ENCODE measurements at places on chromosomes 5 and 9.

GRCh38 chr5:78586251-78586650 lies 62.3 kb downstream of the LHFPL2 start:
- DNase-seq = no peak

GRCh38 chr9:99030092-99030511 lies 74.8 kb upstream of the TGFBR1 start:
- no peak for DNase-seq

- peak; percentile 8 for DNase-seq
Measured at GRCh38 chr5:132099076-132099748, 25.6 kb downstream of the CSF2 start.

- DNase-seq = no peak
Measured at GRCh38 chr5:158389786-158390185, 530.8 kb upstream of the CLINT1 start.

DNA sequence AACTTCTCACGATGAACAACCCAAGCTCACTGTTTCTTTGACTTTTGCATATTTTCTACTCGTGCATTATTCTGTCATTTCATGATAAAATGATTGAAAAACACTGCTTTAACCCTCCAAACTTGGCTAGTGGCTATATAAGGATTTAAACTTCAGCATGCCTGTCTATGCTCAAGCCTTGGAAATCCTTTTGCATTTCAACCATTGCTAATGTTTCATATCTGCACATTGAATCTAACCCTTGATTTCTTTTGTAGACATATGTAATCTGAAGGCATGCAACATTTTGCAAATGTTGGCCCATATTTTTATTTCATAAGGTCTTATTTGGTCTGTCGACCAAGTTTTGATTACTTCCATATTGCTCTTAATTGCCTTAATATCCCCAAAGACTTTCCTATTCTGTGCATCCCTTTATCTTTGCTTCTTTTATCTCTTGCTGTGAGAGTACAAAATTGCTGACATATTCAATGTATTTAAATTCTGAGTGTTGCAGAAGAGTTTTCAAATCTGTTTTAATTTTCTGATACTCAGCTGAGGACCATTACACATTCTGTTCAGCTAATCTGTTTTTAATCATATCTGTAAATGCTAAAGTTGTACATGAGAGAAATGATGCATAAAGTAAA lies 403.7 kb upstream of the ZNF608 start:
- DNase-seq = no peak

GRCh38 chr5:176630681-176631222 lies 277 bp downstream of the EIF4E1B start:
- DNase-seq = no peak

DNA sequence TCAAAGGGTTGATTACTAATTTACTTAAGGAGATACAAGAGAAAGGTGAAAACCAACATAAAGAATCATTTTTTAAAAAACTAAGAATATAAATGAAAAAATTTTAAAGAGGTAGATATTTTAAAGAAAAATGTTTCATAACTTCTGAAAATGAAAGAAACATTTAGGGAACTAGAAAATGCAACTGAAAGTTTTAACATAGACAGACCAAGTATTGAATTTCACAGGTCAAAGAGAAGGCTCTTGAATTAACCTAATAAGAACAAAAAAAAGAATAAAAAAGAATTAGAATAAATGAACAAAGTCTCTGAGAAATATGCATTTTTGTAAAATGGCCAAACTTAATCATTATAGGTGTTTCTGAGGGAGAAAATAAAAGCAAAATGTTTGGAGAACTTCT lies 16.1 kb upstream of the FAM174A start:
- DNase-seq = no peak

- DNase-seq = peak; percentile 19
Measured at GRCh38 chr5:154446195-154447088, 645 bp downstream of the SAP30L start.

- no peak for DNase-seq
Measured at GRCh38 chr5:138458856-138459255, 6.4 kb upstream of the EGR1 start.

- peak; percentile 64 for DNase-seq
Measured at GRCh38 chr5:139774980-139775661, 20.5 kb upstream of the PSD2 start.

GRCh38 chr9:120904978-120905301 lies 21.7 kb downstream of the TRAF1 start:
- DNase-seq = no peak

- DNase-seq = no peak
Measured at GRCh38 chr9:105154723-105155191, 89.7 kb upstream of the SLC44A1 start.

- DNase-seq = no peak
Measured at GRCh38 chr9:4318741-4319140, 18.9 kb upstream of the GLIS3 start.

DNA sequence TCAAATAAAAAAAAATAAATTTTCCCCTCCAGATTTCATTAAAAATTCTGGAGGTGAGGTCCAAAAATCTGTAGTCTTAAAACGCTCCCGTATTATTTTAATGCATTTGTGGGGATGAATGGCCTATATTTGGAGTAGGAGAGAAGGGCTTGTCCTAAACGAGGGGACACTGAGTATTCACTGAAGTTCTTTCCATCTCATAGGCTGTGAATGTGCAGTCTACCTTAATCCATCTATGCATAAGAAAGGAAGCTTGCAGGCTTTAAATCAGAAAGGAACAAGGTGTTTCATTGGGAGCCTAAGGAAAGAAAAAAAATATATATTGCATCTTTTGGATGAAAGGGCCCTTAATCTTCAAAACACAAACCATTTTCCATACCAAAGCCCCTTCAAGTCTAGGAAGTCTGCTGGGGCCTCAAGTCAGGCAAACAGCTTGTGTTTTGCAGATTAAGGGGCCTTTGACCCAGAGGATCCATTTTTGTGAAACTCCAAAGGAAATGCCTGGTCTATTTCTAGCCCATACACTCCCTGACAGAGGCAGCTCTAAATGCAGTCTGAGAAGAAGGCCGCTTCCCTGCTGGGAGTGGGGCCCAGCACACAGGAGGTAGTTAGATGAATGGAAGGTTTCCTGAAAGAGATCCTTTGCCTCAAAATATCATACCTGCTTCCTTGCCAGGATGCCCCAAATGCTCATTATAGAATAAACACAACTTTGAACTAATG lies 35.6 kb downstream of the BRINP1 start:
- DNase-seq = no peak

DNA sequence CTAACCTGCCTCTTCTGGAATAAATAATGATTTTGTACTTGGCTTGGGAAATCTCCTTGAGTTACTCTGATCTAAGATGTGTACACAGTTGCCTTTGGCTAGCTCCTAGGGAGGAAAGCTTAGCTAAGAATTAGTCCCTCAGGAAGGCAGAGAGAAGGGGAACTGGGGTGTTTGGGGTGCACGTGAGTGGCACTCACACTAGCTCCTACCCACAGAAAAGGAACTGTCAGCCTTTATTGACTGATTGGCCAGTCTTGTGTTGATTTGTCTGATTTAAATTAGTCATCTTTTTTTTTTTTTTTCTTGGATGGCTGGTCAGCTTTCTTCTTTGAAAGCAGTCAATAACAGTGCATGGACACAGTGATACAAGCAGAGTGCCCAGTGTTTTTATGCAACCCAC lies 107.7 kb downstream of the DMRT2 start:
- no peak for DNase-seq

GRCh38 chr5:1399737-1400136 lies 45.5 kb downstream of the SLC6A3 start:
- no peak for DNase-seq

DNA sequence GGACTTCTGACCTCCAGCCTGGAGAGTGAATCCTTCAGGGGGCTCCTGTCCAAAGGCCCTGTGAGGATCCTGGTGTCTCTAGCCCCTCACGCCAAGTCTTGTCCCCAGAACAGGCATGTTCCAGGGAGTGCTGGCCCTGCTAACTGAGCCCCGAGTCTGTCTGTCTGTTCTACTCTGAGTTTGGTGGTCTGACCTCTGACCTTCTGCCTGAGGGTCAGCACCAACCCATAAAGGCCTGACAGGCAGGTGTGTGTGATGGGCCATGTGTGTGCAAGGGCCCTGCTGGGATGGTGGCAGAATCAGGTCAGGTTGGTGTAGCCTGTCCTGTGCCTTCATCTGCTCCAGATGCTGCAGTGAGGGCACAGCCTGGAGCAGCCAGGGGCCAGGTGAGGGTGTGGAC lies 46.3 kb downstream of the PHF2 start:
- DNase-seq = no peak

DNA sequence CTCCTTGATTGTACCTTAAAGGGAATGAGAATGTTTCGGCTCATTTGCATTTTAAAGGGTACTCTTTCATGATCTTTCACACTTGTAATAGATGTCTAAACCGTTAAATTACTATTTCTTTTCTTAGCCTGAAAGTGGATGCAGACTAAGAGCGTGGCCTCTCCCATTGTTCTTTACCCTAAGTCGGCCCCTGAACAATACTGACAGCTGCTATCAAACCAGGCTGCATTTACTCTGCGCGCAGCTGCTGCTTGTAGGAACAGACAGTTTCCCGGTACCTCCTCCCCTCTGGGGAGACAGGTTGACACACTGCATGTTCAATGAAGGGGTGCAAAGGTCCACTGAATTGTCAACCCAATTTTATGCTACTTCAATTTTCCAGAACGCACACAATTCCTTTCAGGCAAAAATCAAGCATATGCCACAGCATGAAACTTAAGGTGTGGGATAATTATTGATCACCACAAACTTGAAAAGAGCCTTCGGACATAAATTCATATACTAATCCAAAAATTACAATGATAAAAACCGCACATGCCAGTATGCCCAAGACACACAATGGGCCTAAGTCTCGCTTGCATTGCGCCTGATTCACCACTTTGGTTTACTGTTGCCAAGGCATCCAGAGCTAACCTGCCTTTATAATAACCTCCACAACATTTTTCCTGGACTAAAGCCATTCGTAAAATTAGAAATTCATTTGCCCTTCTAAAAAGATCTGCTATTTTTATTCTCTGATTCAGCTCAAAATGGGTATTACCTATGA lies 39.7 kb downstream of the TLE1 start:
- DNase-seq = no peak

GRCh38 chr5:39217365-39218281 lies 1.7 kb downstream of the FYB1 start:
- peak; percentile 56 for DNase-seq

GRCh38 chr9:16688814-16689213 lies 181.7 kb downstream of the BNC2 start:
- no peak for DNase-seq

DNA sequence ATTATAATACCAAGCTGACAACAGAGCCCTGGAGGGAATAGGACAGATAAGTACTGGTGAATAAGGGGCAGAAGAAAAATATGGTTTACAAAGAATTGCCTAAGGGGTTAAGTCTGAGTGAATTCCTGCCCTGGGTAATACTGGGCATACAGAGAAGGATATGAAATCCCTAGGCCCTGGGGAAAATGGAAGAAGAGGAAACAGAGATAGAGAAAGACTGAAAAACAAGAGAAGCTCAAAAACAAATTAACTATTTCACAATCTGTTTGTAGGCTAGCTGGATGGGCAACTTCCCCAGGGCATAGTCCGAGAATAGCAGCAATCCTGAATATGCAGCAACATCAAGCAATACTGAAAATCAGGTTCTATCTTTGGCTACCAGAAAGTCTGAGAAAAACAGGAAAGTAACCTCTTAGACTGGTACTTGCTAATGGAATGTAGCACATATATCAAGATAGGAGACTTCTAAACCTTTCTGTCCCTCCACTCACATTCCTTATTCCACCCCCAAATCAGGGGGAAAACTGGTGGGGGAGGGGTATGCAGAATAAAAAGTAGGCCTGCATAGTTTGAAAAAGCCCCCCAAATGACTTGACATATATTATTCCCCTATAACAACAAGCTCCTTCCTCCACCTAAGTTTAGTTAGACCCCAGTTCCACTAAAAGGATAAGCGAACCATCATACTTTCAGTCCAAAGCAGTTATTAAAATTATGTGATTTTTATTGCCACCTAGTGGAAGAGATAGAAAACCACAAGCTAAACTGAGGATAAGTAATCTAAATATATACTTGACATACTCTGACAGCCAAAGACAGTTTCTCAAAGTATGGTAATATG lies 20.6 kb downstream of the SLC38A9 start:
- DNase-seq = no peak

DNA sequence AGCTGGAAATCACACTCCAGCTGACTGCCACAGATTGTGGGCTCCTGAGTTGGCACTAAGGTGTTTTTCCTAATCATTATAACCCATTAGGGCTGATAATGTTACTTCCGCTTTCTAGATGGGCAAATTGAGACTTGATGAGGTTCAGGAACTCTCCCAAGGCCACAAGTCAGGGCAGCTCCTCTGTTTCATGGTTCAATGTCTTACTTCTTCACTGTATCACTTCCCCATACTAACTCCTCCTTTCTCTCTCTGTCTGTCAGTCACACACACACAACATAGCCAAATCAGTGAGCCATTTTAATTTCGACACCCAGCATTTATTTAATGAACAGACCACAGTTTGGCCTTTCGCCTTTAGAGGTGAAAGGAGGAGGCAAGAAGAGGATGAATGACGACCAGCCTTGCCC lies 17.8 kb upstream of the TRAF1 start:
- DNase-seq = no peak

- DNase-seq = no peak
Measured at GRCh38 chr9:128689293-128689774, 312 bp downstream of the SET start.

GRCh38 chr9:75531588-75531987 lies 358.9 kb upstream of the PCSK5 start:
- no peak for DNase-seq

GRCh38 chr9:114294664-114295063 lies 28.2 kb upstream of the ORM1 start:
- no peak for DNase-seq

DNA sequence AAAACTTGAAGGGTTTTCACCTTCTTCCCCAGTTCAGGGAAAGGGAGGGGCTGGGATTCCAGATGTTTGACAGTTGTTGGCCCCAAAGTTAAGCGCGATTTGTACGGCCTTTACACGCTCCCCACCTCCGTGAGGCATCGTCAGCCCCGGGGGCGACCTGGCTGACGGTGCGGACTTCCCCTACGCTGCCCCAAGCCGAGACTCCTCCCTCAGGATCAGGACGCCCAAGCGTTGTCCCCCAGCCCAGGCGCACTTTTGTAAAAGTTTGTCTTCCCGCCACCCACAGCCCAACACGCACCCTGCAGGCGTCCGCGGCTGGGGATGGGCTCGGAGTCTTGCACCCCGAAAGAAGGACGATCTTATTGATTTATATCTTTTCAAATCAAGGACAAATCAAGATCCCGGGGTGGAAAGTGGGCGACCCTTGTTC lies 713 bp downstream of the MOB3B start:
- DNase-seq = no peak
